Stimulated activated CD8-positive, alpha-beta memory T cell treated with anti-CD3 and anti-CD28 coated beads, Interleukin-4, amount 100 ng/mL, for 24 hours (primary cell): ENCODE measurements at places on chromosomes 3 and 15.
A peak's percentile ranks its signal among the peaks of the same experiment; 100 is the strongest.

GRCh38 chr15:48802867-48803266 is 8.0 kb downstream of the CEP152 start:
- no peak for DNase-seq

DNA sequence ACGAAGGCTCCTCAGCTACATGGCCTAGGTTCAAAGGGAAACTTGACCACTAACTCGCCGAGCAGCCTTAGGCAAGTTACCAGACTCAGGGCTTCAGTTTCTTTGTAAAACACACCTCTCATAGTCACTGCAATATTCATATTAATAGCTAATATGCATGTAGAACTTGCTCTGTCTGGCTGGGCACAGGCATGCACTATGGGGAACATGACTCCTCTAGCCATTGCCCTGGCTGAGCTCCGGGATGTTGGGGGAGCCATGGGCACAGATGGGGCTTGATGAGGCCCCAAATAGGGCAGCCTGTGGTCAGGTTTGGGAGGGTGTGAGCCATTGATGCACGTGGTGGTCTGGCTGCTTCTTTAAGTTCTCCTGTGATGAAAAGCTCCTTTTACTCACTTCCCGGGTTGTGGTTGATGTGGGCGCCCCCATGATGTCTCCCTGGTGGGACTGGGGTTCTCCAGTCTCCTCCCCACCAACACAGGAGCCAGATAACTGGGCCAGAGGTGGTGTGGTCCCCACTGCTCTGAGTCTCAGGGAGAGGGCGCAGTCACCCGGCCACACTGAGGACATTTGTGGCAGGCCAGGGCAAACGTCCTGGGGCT is 29.4 kb upstream of the DUSP7 start:
- peak; percentile 17 for DNase-seq

- DNase-seq = no peak
These were observed 79.7 kb downstream of the STAG1 start for GRCh38 chr3:136672457-136672856.

DNA sequence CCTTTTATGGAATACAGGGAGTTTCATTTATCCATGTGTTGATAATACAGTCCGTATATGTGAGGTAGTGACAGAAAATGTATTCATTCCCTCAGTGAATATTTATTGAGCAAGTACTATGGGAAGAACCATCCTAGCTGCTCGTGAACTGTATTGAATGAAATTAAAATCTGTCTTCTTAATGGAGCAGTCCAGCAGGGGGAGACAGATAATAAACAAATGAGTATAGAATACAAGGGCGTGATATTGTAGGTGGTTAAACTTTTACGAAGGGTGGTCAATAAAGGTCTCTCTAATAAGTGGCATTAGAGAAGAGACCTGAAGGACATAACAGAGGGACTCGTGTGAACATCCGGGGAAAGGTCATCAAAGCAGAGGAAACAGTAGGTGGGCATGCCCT is 62.7 kb upstream of the OSTN start:
- no peak for DNase-seq

DNA sequence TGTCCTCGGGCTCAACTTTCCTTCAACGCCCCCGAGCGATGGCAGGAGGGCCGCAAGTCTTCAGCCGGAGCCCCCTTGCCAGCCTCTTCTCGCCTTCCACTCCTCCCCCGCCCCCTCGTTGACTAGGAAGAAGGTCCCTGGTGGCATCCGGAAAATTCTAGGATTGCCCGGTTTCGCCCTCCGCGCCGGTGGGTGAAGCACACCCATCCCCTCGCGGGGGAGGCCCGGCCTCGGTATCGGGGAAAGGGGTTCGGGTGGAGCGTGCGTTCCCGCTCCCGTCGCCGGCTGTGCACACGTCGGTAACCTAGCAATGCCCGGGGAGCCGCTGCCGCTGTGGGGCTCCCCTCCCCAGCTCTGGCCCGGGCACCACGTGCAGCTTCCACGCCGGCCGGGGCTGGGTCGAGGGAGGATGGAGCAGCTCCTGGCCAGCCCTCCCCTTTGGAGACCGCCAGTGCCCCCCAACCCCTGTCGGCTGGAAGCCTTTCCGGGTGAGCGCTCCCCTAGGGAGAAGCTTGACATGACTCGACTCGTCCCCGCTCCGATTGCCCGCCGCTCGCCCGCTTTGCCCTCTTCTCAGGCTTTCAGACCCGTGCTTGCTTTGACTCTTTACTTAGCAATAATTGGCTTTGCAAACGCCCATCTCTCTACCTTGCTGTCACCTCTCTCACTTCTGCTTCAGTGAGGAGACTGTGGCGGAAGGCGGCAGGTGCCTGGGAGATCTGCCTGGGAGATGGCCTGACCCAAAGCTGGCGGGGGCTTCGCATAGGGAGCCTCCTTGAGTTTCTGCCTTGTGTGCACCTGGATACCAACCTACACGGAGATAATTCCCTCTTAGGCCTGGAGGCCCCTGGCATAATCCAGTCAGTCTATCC is 1.3 kb downstream of the CACNA1D start:
- no peak for DNase-seq

GRCh38 chr3:95899911-95900310 is 914.5 kb upstream of the EPHA6 start:
- DNase-seq = no peak

GRCh38 chr15:58019503-58020376 is 45.8 kb downstream of the ALDH1A2 start:
- DNase-seq = no peak

DNA sequence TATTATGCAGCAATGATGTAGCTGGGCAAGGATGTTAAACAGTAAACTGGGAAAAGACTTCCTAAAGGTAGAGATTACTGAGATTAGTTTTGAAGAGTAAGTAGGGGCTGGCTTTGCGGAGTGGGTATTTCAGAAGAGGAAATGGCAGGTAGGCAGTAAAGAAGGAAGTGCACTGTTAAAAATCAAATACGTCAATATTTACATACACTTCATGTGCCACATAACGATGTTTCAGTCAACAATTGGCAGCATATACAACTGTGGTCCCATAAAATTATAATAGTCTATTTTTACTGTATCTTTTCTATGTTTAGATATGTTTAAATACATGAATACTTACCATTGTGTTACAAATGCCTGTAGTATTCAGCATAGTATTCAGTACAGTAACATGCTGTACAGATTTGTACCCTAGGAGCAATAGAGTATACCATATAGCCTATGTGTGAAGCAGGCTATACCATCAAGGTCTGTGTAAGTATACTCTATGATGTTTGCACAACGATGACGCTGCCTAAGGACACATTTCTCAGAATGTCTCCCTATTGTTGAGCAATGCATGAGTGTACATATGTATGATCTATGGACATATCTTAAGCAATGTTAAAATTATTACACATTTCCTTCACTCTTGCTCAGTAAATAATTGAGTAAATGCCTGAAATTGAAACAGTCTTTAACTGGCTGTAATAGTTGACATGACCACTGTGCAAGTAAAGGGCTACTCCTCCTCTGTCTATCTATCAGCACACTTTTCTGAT is 196.7 kb downstream of the ISL2 start:
- DNase-seq = no peak

DNA sequence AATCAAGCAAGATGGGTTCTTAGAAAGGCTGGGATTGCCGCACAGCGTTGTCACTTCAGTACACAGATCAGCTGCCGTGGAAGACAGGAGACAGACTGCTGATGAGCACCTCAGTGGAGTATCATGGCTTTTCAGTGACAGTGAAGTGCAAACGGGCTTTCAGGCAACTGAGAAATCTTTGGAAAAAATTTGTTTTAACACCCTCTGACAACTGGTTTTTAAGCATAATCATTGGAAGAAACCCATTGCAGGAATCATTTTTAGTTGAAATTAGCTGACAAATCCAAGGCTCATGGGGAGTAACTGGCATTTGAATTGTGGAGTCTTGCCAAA is 418.8 kb downstream of the OTOL1 start:
- no peak for DNase-seq

- no peak for DNase-seq
These were observed 9.0 kb downstream of the ZIC4 start for GRCh38 chr3:147397155-147397874.

DNA sequence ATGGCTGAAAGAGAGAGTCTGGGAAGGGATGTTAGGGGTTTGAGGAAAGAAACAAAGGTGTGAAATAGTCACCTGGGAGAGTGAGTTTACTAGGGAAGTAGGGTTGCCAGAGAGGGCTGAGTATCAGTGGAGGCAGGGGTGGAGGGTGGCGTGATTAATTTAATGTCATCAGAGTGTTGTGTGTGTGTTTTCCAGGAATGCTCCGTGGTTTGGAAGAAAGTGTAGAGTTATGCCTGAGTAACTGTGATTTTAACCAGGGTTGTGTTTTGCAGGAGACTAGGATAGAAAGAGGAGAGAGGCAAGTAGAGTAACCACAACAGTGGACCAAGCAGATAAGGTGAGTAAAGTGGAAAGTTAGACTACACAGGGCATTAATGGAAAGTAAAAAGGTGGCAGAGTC is 27.2 kb downstream of the PLD1 start:
- no peak for DNase-seq

DNA sequence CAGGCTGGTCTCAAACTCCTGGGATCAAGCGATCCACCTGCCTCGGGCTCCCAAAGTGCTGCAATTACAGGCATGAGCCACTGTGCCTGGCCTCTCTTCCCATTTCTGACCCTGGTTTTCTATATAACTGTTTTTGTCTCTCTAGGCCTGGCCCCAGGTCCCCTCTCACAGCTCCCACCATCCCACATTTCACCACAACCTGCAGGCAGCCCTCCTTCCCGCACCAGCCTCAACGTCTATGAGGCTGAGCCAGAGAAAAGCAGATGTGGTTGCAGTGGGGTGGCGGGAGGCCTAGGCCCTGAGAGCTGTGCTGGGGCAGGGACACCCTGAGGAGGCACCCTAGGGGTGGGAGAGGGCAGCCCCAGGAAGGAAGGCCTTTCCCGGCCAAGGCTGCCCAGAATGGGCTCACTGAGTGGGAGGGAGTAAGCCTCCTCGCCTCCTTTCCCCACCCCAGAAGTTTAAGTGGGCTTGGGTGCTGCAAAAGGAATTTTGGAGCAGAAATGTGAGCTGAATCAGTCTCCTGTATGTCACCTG is 99.7 kb downstream of the LSM3 start:
- no peak for DNase-seq

- no peak for DNase-seq
These were observed 20.4 kb upstream of the MAP6D1 start for GRCh38 chr3:183845608-183846288.

DNA sequence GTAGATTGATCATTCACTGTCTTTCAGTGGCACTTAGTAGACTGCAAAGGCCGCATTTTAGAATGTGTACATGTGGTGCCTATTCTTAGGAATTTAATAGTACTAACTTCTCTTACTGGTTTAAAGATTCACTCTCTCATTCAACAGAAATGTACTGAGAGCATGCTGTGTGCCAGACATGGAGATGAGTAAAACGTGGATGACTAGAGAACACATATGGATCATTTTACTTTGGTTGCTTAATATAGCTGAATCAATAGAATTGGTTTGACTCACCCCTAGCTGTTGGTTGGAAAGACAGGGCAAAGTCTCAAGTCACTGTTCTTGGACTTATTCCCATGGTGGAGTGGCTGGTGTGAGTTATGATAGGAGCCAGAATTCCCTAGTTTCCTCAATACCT is 109.1 kb upstream of the TNFAIP8L3 start:
- DNase-seq = no peak

DNA sequence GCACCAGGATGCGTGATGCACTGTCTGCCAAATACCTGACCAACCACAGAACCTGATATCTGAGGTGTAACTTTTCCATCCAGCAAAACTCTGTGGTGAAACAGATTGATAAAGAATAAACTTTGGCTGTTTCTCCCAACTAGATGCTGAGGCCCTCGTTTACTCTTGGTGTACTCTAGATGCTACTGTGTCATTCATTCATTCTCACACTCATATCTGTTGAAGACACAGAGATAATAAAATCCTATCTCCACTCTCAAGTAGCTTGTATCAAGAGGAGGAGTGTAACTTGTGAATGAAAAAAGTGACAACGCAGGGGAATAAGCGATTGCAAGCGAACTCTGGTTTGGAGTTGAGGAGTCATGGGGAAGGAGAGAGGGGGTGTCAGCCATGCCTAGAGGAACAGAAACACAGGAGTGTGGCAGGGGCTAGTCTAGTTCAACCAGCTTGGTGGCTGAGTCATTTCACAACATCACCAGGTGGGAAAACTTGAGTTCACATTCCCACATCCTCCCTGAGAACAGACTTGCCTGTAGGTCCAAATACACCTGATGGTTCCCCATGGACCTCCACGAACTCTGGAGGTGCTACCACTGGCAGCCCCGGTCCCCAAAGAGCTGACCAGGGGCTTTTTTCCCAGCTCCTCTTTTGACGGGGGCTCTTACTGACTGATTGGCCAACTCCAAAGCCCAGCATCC is 73.3 kb upstream of the SNRK start:
- DNase-seq = no peak

GRCh38 chr15:98548139-98548971 is 100.0 kb upstream of the IGF1R start:
- DNase-seq = peak; percentile 31

DNA sequence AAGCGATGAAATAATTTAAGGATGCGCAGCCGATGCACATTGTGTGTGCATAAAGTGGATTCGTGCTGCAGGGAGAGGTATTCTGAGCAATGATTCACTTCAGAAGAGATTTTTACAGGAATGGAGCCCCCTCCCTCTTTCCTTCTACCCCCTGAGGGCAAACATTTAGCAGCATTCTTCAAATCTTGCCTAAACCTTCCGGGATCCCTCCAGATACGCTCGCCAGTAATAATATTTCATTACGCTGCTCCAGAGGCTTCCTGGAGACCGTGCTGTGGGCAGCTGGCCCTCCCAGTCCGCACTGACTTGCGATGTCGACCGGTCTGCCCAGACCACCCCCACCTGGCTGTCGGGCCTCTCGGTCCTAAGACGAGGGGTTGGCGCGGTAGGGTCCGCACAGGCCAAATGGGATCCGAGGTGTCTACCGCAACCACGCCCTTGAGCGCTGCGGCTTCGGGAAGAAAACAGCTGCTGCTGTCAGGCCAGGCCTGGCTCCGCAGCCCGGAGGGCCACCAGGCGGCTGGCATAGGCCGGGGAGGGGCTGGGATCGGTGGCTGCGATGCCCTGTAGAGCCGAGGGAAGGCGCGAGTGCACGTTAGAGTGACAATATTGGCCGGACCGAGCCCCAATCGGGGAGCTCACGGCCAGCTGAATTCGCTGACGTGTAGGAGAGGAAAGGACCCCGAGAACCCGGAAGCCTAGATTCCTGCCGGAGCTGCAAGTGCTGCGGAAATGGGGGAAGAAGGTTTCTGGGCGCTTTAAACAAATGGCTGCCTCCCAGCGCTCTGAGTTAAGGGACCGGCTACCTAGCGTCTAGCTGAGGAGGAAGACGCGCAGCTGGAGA is 14.3 kb downstream of the ZIC4 start:
- no peak for DNase-seq

- no peak for DNase-seq
These were observed 84.0 kb downstream of the DUT start for GRCh38 chr15:48415036-48415886.

DNA sequence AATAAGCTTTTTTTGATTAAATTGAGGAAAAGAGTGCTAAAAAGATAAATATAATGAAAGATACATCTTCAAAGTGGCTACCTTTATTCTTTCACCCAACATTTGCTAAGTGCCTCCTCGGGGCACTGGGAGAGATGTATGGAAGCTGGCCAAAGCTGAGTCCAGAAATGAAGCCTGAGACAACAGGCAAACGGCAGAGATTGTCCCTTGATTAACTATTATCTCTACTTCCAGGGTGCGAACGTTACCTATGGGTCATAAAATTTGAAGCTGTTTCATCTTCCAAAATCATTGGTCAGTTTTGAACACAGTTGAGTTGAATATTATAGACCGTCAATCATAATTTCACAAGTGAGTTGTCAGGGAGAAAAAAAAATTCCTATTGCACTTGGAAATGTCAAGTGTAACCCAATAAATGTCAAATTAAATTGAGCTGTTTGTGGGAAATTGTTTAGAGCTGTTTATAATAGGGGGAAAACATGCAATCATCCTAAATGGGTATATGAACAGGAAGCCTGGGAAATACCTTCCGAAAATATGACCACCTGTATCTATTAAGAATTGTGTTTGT is 73.9 kb downstream of the SUCLG2 start:
- DNase-seq = no peak
